Activated CD8-positive, alpha-beta memory T cell treated with anti-CD3 and anti-CD28 coated beads, Interleukin-2, amount 50 U/mL, for 4 hours (primary cell): ENCODE measurements at places on chromosomes 5 and 9.
A peak's percentile ranks its signal among the peaks of the same experiment; 100 is the strongest.

GRCh38 chr5:95027151-95027721 lies 257.7 kb downstream of the MCTP1 start:
- DNase-seq, result no peak

DNA sequence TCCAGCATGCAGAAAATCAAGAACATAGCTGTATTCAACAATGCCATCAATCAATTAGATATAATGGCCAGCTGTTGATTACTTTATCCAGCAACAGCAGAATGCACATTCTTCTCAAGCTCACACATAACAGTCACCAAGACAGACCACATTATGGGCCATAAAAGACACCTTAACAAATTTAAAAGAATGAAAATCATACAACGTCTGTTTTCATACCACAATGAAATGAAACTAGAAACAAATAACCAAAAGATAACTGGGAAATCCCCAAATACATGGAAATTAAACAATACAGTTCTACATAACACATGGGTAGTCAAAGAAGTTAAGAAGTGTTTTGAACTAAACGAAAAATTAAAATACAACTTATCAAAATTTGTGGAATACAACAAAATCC lies 130.9 kb upstream of the GNA14 start:
- DNase-seq, result no peak

GRCh38 chr5:82334085-82334692 lies 56.0 kb upstream of the RPS23 start:
- no peak for DNase-seq

DNA sequence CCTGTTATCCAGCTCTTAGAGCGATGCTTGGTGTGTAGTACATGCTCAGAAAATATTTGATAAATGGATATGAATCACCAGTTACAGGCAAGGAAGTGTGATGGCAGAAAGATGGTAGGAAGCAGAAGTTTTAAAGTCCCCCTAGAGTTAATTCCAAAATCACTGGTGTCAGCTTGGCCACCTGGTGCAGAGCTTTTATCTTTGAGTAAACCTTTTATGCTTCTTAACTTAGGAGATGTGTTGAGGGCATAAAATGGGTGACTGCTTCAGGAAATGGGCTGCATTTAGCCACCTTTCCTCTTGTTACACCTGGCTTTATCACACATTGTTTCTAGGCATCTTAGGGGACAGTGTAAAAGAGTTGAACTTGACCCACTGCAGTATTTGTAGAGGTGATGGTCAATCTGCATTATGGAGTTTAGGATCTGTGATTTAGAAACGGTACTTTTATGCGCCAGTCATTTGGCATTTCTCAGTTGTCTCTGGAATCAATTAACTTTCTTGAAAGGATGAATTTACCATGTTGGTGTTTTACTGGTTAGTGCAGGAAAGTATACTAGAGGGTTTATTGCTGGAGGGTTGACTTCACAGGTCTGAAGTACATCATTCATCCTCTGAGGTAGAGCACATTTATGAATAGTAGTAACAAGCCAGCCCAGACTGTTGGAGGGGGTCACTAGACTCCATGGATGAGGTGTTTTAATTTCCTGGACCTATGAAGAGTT lies 7.5 kb upstream of the FAM120AOS start:
- DNase-seq, result no peak

GRCh38 chr5:143571642-143572624 lies 168.4 kb upstream of the NR3C1 start:
- no peak for DNase-seq

- DNase-seq, result no peak
Observed at GRCh38 chr5:169423580-169424278, 122.8 kb upstream of the SLIT3 start.

DNA sequence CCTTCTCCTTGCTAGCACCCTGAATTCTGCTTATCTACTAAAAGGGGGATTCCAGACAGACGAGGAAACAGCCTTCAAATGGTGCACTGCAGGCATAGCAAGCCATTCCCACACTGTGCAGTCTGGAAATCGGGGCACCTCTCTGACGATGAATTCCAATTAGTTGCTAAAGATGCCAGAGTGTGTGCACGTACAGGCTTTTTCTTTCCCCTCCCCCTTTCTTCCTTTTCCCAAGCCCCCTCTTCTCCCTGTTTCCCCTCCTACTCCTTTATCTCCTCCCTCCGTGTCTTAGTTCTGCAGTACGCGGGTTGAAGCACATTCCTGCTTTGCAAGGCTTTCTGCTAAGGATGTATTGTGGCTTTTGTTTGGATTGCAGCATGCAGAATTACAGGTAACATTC lies at the start of gene GPR21:
Gene GPR21, plus strand, starts transcription at position 316 of the 400 bp plus-strand sequence. CDS start 900 bp downstream, outside the sequence.
- no peak for DNase-seq

- peak; percentile 47 for DNase-seq
Observed at GRCh38 chr9:72362680-72363139, 2.3 kb downstream of the ZFAND5 start.

- no peak for DNase-seq
Observed at GRCh38 chr5:17326600-17327037, 109.2 kb downstream of the BASP1 start.

- no peak for DNase-seq
Observed at GRCh38 chr9:114406441-114406840, 18.7 kb upstream of the AKNA start.

DNA sequence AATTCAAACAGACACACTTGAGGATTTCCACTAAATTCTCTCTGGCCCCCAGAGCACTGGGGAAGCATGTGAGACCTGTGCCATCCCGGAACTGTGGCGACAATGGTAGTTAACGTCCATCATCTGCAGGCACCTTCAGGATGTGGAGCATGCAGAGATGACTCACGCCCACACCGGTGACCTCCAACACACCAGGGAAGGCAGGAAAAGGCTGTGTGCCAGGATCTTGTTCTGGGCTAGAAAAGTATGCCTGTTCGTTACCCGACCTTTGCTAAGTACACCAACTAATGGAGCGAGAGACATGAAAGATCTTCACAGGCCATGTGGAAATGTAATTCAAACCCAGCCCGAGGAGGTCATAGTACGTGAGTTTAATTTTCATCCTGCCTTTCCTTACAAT lies 208.8 kb downstream of the MELK start:
- DNase-seq, result no peak

DNA sequence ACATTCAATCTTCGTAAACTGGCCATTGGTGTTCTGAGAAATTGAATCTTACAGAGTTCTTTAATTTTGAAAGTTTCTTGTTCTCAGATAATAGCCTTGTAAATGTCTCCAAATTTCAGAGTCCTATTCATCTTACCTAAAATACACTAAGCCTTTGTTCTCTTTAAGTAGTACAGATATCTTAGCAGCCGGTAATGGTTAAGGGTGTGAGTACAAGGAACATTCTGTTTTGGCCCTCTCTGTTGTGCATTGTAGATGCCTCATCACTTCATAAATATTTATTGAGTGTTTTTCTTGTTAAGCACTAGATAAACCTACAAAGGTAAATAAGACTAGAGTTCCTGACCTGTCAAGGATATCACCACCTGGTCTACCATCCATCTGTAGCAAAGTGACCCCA lies 35.2 kb downstream of the ZCCHC7 start:
- DNase-seq, result no peak

- DNase-seq, result no peak
Observed at GRCh38 chr5:149237662-149238061, 34.0 kb upstream of the AFAP1L1 start.

DNA sequence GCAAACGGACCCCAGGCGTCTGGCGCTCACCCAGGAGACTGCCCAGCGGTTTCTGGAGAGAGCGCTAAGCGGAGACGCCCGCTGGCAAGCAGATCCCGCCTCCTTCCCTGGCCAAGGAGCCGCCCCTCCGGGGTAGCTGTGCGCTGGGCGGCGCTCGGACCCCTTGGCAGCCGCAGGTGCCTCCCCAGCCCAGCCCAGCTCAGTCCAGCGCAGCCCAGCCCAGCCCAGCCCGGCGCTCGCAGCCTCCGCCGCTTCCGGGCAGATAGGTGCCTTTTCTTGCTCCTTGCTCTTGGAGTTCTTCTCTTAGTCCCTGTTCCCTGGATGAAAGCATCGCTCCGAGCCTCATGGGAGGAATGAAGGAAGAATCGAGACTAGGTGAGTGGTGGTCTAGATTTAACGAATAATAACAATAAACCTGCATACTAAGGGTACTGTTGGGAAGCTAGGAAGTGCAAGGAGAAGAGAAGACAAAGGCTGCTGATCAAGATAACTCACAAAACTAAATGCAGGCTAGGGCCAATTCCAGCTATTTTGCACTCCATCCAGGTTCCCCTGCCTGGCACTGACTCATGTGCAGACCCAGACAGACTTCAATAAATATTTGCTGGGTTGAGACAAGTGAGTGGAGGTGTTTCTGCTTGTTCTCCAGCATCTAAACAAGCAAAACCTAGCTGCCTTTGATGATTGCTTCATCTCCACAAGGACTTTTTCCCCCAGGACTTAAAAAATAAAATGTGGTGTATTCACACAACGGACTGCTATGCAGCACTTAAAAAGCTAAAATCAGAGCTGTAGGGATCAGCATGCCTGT lies at the start of gene STK32A:
Gene STK32A, plus strand, starts transcription at position 202 of the 811 bp plus-strand sequence. CDS start 4,609 bp downstream, outside the sequence.
- no peak for DNase-seq

- DNase-seq, result no peak
Observed at GRCh38 chr5:107661038-107661649, 9.6 kb downstream of the EFNA5 start.

DNA sequence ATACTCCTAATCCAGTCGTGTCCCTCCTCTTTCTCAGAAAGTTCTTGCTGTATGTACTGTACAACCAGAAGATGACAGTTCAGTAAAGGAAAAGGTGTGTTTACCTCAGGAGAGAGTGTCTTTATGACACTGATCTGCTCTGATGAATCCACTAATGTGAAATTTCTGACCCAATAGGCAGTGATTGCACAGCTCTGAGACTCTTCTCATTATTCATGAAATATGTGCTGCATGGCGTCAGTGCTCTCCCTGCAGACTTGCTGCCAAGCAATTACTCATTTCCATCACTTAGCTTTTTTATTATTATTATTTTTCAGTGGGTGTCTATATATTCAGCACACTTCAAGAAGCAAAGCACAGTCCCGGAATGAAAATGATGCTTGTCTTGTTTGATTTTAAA lies 389.0 kb downstream of the RASEF start:
- DNase-seq, result no peak

GRCh38 chr9:131739959-131740648 lies at the start of gene RAPGEF1:
Gene RAPGEF1 (minus strand): TSS chr9:131740076. CDS start chr9:131739830, 246 bp downstream.
- peak; percentile 85 for DNase-seq

DNA sequence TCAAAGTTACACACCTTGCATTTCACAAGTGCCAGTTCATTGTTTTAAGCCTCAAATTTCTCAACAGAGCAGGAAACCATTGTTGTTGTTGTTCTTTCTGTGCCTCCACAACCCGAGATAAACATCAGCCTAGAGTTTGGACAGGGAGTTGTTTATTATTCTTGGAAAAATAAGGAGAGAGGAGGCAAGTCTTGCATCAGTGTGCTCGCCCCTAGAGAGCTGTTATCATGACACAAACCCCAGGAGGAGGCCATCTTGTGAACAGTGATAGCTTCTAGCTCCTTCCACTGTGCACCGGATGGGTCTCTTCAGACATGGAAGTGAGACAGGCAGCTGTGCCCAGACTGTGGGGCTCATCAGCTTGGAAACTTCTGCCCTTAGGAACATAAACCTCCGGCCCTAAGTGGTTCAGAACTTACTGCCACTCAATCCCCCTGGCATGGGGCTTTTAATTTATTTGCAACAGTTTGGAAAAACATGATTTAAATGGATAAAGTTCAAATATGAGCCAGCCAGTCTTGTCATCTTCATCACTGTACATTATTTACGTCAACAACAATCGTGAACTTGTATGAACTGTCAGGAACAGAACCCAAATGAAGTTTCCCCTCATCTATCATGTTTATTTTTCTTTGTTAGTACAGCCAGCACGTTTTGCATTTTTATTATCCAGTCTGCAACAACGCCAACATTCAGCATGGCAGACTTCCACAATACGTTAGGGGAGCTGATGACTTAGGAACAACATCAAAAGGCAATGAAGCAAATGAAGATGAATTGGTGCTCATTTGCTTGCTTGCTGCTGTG lies 181.7 kb upstream of the S1PR3 start:
- DNase-seq, result no peak

DNA sequence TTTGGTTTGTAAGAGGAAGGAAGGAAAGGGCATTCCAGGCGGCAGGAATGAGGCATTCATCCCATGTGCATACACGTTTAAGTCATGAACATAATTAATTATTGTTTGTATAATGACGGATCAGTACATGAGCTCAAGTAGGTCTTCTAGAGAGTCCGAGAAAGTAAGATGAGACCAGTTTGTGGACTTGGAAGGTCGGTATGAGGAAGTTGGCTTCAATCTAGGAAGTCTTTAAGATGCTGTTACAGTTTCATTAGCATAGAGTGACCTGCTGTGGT lies 2.1 kb downstream of the GTF3C4 start:
- DNase-seq, result no peak

DNA sequence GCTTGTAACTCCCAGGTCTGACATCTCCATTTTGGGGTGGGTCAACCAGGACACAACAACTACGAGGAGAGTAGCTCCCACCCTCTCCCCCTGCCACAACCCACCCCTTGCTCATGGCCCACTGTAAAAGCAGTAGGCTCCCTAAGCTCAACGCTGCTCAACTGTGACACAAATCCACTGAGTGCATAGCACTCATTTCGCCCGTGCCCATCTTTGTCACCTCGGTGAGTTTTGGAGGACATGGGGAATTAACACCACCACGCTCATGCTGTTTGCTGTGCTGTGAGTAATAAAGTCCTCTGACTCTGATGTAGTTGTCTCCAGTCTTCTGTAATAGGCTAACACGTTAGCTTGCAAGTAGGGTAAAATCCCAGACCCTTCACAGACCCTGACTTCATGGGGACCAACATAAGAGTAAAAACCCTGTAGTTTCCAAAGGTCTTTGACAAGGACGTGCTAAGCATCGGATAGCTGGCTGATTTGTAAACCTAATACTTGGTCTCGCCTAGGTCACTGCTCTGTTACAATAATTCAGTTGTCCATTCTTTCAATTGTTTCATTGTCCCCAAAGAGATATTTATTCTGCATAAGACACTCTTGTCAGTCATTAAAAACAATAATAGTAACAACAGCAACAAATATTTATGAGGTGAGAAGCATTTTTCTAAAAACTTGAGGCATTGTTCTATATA lies 7.7 kb downstream of the PLGRKT start:
- DNase-seq, result no peak

DNA sequence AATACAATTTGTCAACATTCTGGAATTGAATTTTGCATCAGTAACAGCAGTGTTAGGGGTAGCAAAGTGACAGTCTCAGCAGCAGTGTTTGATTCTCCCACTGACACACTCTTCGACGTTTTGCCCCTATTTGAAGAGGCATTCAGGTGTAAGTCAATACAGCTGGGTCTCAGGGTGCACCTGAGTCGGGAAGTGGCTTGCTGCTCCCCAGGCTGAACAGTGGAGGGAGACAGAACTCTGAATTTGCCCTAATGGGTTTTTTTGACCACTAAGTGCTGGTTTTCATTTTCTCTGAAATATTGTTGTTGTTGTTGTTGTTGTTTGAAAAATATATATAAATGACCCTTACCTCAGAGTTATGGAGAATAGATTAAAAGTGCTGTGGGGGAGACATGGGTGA lies 223.2 kb downstream of the TLR4 start:
- DNase-seq, result no peak
